AG20443 (cell line): ENCODE measurements at places on chromosomes 7 and 10.
A peak's percentile ranks its signal among the peaks of the same experiment; 100 is the strongest.

DNA sequence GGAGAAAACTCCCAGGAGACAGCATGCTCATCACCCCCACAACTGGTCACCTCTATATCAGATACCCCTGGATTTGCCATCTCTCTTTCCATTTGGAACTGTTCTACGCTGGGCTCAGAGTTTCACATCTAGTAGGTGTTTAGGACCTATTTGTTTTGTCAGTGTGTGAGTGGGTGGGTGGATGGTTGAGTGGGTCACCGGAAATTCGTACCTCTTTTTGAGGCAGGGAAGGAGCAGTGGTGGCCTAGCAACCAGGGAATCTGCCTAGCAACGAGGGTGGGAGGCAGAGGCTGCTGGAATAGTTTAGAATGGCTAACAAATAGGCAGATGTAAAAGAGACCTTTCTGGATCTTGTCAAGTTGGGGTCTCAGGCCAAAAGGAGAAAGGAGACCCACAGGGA, 23.2 kb upstream of the SLF2 start:
- no peak for DNase-seq

- no peak for DNase-seq
Observed at GRCh38 chr7:585229-585711, 65.6 kb upstream of the PDGFA start.

DNA sequence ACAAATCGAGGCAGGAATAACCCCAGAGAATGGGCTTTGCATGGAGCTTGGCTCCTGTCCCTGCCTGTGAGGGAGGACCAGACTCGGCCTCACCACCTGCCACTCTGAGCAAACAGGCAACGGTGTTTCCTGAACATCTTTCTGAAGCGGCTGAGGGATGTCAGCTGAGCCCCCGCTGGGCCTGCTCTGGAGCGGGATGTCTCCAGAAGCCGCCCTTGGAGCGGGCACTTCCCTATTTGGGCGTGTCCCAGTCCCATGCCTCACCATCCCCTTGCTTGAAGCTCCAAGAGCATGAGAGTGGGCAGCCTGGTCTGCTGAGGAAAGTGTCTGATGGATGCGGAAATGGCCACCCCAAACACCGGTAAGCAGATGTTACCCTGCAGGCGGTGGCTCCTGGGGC, 10.2 kb downstream of the ALKBH4 start:
- DNase-seq, result no peak

DNA sequence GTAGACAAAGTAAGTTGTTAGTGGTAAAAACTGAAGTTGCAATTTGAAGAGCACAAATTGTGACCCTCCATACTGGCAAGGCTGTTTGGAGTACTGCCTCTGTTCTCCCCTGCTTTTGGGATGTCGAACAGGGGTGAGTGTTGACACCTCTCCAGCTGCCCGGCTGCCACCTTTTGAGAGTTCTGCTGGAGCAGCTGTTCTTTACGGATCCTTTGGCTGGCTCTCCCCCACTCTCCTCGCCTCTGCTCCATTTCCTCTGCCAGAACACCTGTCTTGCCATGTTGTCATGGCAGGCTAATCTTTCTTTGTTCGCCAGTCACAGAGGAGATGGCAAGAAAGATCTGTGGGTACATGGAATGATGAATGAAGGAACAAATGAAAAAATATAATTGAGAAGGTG, 34.9 kb downstream of the INSYN2A start:
- no peak for DNase-seq

- no peak for DNase-seq
Observed at GRCh38 chr7:152344253-152344652, 91.5 kb downstream of the KMT2C start.

DNA sequence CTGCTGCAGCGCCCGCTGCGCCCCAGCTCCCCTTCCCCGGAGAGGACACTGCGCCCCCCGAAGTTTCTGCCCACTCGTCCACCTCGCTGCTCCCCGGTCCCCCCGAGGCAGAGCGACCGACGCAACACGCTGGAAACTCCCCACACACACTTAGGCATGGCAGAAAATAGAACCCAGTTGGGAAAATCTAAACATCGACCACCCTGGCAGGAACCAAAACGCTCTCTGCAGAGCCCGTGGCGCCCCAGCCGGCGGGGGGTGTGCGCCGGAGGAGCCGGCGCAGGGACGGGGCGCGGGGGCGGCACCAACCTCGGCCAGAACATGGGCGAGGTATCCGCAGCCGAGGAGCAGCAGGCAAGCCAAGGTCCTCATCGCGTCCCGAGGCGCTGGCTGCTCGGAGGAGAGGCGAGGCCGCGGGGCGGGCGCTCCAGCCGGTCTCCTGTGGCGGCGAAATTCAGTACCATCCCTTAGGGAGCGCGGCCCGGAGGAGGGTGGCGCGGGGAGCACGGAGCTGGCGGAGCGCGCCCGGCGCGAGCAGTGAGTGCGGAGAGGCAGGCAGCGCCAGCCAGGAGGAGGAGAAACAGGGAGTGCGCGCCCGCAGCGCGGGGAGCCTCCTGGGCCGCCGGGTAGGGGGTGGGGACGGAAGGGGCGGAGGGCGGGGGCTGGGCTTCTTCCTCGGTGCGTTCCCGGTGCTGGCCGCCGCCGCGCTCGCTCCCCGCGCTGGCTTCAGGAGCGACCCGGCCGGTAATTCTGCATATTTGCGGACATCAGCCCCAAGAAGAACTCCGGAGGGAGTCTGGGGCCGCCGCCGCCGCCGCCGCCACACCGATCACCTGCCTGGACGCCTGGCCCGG, 789 bp downstream of the PDGFA start:
- DNase-seq, result peak; percentile 69

DNA sequence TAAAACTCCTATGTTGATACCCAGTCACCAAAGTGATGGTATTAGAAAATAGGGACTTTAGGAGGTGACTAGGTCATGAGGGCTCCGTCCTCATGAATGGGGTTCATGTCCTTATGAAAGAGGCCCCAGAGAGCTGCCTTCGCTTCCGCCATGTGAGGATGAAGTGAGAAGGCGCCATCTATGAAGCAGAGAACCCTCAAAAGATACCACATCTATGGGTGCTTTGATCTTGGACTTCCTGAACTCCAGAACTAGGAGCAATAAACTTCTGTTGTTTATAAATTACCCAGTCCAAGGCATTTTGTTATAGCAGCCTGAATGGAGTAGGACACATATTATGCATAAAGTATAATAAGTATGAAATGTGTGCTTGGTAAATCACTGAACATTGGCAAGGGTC, 8.1 kb upstream of the PDSS1 start:
- DNase-seq, result no peak

DNA sequence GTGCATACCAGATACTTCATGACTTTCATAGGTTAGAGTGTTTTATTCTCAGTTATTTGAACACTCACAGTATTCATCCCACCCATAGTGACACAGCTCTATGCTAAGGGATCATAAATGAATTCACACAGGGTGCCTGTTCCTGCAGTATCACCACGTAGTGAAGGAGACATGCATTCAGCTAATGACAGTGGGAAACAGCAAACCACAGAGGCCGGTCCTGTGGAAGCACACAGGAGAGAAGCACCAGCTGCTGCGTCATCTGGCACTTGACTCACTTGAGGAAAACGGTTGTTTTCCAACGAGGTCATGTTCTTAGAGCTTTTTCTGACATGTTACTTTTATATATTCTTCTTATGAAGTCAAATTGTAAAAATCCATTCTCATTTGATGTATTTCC, 73.0 kb downstream of the UBE3C start:
- peak; percentile 30 for DNase-seq

DNA sequence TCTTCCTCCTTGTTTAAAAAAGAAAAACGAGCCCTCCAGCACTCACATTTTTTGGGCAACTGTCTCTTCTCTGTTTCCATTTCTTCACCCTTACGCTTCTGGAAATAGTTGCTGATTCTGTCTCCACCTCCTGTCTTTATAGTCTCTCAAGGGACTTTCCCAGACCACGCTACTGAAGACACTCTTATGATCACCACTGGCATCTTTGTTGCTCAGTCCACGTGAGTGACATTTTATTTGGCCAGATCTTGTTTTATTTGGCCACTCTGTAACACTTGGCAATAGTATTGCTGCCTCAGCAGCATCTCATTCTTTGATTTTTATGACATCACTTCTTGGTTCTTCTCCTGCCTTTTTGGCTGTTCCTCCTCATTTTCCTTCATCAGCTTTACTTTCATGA, 21.6 kb upstream of the NME8 start:
- DNase-seq, result no peak

DNA sequence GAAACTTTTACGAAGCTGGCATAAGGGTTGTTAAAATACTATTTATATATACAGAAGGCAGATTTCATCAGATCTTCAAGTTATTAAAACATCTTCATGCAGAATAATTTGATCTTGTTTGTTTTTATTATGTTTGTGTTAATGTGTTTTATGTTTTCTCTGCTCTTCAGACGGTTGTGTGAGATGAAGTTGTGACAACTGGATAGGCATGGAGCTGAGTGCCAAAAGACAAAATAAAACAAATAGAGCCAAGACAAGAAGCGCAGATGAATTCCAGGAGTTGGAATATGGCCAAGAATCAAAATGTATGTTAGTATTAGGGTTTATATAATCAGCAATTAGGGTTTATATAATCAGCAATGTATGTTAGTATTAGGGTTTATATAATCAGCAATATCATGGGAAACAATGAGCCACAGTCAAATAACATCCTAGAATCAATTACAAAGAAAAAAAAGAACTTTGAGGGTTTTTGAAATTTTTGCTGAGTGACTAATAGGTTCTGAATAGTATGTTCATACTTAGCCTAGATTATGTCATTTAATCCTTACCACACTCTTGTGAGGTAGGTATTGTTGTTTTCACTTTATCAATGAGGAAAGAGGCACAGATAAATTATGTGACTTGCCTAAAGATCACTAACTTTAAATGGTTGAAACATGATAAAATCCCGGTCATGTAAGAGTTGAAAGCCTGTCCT, 488.0 kb upstream of the STEAP1 start:
- DNase-seq, result no peak

GRCh38 chr10:103632247-103632642, 138.7 kb downstream of the NEURL1 start:
- DNase-seq, result no peak

DNA sequence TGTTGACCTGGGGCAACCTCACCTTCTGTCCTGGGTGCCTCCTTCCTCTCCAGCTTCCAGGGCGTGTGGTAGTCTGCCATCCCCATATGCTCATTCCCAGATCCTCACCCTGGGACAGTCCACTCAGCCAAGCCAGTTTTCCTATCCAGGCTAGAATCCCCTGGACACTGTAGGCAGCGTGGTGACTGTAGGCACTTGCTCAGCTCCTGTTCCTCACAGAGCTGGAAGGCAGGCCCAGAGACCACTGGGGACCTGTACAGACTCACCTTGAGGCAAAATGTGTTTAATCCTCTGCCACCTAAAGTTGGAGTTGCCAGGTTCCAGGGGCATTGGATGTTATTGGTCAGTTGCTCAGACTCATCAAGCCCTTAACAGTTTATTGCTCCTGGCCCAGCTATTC, 2.4 kb upstream of the GRID1 start:
- no peak for DNase-seq

DNA sequence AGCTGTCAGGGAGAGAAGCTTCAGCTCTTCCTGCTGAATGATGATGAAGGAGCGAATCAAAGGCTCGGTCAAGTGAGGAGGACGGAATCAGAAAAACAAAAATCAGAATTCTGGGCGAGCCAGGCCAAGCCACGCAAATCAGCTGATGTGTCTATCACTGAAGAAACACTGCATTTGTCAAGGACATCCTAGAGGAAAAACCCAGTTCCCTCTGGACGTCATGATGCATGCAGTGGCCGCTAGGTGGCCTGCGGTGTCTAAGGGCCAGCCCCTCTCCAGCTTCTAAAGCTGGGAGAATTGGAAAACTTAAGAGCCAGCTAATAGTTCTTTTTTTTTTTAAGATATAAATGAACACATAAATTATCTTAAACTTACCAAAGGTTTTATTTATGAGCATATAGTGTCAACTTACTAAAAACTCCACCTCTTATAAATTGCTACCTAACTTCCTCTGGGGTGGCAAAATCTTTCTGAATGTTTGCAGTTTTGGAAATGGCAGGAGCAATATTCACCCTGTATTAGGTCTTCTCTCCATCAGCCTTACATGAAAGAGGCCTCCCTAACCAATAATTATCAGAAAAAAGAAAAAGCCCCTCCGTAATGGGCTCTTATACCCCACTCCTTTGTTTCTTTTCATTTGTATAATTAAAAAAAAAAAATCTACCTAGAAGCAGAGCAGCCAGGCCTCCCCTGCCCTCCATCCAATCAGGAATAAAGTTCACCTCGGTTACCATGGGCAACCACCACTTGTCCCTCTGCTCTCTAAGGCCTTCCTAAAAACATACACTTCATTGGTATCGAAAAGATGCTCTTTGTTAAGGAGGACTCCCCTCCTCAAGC, 186.8 kb downstream of the USP6NL start:
- peak; percentile 84 for DNase-seq
